ENCODE measurements at places on chromosomes 2 and 18.

DNA sequence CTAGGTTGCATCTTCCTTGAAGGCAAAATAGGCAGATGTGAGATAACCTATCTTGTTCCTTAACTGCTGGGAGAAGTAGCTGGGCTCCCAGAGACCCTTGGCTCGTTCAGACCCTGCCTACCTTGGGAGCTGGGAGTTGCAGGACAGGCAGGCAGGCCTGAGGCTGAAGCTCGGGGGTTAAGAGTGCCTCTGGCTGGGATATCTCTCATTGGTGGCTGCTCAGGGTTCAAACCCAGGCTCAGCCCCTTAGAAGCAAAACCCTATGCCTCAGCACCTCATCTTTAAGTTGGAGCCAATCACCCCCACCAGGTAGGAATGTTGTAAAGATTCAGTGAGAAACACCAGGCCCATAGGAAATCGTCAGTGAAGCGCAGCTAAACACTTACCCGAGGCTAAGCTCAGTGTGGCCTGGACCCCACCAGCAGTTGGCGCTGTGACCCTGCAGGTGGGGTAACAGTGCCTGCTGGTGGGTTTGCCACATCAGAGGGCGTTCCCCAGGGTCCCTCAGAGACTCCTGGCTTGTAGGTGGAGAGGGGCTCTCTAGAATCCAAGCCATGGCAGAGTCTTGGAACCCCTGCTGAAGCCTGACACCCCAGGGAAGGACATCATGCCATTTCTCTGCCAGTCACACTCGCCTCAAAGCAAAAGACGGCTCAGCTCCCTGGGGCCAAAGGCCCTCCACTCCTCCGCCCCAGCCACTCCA lies 54.6 kb upstream of the GPR17 start:
- peak; percentile 18 for DNase-seq

DNA sequence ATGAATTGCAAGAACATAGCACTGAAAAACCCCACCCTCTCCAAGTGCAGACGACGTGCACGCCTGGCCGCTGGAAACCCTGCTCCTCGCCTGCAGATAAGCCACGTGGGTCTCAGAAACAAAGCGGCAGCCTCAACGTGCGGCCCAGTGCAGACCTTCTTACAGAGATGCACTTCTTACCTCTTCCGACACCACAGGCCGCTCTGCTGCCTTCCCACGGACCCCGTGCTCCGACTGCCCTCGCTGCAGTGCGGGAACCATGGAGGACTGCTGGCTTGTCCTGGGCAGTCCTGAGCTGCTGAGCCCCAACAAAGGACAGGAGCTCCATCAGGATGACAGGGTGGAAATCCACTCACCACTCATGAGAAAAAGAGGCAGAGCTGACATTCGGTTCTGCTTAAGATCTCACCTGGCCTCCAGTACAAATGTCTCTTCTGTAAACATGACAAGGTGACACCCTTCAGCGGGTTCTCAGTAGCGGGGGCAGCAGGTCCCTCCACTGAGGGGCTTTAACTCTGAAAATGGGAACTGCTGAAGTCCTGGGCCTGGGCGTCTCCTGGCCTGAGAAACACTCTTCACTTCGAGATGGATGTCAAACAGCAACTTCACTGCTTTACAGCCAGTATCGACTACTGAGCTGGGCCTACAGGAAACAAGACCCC lies 6.2 kb downstream of the COPS9 start:
- no peak for DNase-seq

GRCh38 chr2:241034490-241035141 lies 36.2 kb downstream of the SNED1 start:
- no peak for DNase-seq

GRCh38 chr2:12606472-12607000 lies 110.2 kb upstream of the TRIB2 start:
- no peak for DNase-seq

Data from stimulated activated CD8-positive, alpha-beta memory T cell treated with anti-CD3 and anti-CD28 coated beads, Interleukin-4, amount 100 ng/mL, for 4 hours (primary cell).